ENCODE measurements at places on chromosomes 7 and 10.

GRCh38 chr7:100475549-100475948 lies 3.5 kb downstream of the TSC22D4 start:
- DNase-seq, result peak; percentile 38

- DNase-seq, result peak; percentile 27
Measured at GRCh38 chr10:99531026-99531695, 1.6 kb upstream of the NKX2-3 start.

DNA sequence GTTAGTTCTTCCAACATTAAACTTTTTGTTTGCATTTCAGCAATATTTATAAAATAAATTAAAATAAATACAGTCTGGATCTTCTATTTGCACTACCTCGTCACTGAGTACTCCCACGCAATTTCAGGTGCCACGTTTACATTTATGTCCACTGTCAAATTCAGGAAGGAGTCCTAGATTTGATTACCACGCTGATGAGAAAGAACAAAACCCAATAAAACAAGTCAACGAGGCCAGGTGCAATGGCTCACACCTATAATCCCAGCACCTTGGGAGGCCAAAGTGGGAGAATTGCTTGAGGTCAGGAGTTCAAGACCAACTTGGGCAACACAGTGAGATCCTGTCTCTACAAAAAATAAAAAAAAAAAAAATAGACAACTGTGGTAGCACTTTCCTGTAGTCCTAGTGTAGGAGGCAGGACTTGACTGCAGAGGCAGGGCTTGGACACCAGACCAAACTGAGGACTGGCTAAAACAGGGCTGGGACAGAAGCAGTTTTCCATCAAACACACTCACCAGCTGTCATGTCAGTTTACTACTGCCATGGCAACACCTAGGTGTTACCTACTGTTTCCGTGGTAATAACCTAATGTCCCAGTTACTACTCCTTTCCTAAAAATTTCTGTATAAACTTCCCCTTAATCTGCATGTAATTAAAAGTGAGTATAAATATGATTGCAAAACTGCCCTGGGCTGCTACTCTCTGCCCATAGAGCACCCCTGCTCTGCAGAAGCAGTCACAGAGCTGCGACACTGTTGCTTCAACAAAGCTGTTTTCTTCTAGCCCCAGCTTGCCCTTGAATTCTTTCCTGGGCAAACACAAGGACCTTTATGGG lies 341.7 kb downstream of the PARD3 start:
- DNase-seq, result no peak

GRCh38 chr10:9357471-9357870 lies 1303.0 kb downstream of the GATA3 start:
- DNase-seq, result no peak

DNA sequence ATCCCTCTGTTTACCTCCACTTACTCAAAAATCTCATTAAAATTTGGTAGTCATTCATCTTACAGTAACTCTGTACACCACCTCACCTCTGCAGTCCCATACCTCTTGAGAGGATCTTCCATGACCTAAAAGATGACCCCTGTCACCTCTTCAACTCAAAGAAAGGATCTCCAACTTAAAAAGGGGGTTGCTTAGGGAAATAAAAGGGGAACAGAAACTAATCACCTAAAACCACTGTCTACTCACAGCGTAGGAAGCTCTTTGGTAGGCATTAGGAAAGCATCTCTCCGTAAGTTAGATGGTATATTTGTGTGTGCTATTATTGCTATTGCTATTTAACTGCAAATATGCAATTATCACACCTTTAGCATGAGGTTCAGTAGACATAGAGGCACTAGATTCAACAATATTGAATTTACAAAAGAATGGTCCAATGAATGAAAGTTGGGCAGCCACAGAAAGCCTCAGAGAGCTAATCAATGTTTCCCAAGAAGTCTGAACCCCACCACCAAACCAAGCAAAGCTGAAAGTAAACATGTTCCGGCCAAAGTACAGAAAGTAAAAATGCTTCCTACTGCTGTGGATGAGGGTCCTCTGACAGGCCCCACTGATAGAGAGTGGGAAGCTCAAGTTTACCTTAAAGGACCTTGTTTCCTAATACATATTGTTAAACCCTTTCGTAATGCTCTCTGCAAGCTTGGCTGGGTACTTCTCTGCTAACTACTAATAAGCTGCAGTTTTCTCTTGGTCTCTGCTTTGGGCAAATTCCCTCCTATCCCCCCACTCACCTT lies 105.8 kb downstream of the GRM8 start:
- no peak for DNase-seq

DNA sequence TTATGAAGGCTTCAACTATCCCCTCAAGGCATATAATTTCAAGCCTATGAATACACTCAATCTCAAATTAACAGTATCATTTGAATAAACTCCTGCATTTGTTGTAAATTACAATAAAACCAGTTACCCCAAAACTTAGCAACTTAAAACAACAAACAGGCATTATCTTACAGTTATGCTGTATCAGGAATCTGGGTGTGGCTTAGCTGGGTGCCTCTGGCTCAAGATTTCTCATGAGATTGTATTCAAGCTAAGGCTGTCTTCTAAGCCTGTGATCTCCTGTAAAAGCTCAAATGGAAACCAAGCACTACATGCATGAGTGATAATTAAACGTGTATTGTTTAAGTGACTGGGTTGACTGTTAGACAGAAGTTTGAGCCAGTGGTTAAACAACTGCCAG lies 341.0 kb upstream of the PHF14 start:
- no peak for DNase-seq

- peak; percentile 14 for DNase-seq
Measured at GRCh38 chr7:120554960-120555571, 282.1 kb downstream of the KCND2 start.

GRCh38 chr10:116972131-116972530 lies 32.9 kb downstream of the SHTN1 start:
- no peak for DNase-seq

GRCh38 chr10:119370111-119370741 lies 162.9 kb downstream of the GRK5 start:
- DNase-seq, result no peak

- no peak for DNase-seq
Measured at GRCh38 chr7:28362182-28362581, 50.1 kb upstream of the CREB5 start.

- DNase-seq, result no peak
Measured at GRCh38 chr10:74424565-74424964, 273.5 kb downstream of the ADK start.

GRCh38 chr7:154794147-154794780 lies 208.7 kb downstream of the PAXIP1 start:
- DNase-seq, result peak; percentile 47

- DNase-seq, result no peak
Measured at GRCh38 chr7:158355456-158356065, 232.1 kb downstream of the PTPRN2 start.

GRCh38 chr10:34343764-34344163 lies 471.3 kb downstream of the PARD3 start:
- no peak for DNase-seq

- no peak for DNase-seq
Measured at GRCh38 chr10:122733931-122734665, 34.5 kb upstream of the C10orf120 start.

DNA sequence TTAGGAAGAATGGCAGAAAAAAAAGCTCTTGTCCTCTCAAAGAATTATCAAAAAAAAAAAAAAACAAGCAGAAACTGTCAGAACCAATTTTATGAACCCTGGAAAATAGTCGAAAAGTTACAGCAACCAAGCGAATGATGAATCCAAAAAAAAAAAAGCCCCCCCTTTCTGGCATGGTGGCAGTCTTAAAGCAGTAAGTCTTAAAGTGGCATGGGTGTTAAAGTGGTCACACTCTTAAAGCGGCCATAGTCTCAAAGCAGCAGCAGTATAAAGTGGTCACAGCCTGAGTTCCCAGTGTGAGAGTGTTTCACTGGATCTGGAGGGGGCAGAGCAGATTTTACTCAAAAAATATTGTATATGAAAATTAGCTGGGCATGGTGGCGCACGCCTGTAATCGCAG lies 96.8 kb upstream of the RAB18 start:
- DNase-seq, result no peak

GRCh38 chr7:127447326-127447945 lies 54.9 kb upstream of the ZNF800 start:
- DNase-seq, result peak; percentile 57

DNA sequence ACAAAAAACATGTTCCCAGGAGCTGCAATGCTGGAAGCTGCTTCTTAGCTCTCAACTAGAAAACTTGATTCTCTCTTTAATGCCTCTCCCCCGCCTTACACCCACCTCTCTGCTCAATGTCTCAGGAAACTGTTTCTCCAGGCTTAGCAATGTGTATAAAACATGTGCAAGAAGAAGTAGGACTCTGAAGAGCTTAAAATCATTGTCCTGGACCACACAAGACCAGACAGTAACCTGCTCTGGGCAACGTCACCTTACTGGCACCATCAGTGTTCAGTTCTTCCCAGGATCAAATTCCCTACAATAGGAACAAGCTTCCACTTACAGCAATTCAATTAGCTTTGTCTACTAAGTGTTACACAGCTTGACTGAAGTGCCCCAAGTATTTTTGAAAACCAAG lies 104.9 kb downstream of the RAPGEF5 start:
- DNase-seq, result no peak

DNA sequence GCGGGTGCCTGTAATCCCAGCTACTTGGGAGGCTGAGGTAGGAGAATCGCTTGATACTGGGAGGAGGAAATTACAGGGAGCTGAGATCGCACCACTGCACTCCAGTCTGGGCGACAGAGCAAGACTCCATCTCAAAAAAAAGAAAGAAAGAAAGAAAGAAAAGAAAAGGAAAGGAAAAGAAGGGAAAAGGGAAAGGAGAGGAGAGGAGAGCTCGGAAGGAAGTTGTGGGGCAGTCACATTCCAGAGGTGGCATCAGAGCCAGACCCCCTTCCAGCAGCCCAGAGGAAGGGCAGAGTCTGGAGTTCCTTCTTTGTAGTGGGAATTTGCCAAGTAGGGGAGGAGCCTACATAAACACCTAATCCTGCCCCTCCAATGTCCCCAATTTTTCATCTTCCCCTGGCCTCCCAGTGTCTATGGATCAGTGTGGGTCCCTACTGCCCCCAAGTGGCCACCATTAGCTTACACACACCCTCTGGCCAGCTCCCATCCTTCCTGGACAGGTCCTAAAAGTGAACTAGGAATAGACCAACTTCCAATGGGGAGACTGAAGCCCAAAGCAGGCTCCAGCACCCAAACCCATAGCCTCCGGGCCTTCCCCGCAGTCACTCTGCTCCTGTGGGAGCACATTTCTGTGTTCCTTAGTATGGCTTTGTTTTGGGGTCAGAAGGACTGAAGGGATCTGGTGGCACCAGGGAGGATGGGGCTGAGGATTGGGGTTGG lies 39.6 kb upstream of the HSPB1 start:
- DNase-seq, result peak; percentile 59

- DNase-seq, result no peak
Measured at GRCh38 chr7:139341776-139342226, 664 bp downstream of the FMC1 start.

GRCh38 chr7:142301923-142302550 lies 44.2 kb upstream of the PRSS58 start:
- no peak for DNase-seq

DNA sequence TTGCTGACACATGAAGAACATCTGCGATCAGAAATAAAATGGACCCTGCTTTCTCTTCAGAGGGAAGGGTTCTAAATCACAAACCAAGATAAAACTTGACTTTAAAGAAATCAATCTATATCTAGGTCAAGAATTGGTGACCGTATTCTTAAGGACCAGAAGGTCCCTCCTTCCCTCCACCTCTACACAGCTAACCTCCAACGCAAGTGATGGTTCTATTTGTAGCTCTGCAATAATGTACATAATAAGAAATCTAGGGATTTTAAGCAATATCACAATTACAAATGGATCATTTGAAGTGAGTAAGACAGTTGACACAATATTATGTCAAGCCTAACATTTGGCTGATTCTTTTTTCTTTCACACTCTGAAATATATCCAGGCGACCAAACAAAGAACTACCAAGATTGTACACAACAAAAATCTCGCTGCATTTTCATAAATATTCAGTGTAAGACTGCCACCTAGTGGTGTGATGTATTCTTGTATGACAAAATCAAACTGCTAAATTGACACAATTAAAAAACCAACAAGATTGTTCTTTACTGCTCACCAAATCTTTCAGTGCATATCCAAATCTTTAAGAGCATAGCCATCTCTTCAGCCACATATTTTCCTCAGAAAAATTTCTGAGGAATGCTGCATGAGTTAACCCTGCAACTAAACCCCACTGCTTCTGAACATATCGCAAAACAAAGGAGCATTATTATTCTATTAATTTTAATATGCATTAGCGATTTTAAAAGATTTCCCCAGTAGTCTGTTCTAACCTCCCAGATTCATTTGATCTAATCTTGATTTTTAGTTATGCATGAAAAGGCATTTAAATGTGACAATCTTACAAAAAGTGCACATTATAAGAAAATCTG lies 44.5 kb downstream of the ICA1 start:
- no peak for DNase-seq

DNA sequence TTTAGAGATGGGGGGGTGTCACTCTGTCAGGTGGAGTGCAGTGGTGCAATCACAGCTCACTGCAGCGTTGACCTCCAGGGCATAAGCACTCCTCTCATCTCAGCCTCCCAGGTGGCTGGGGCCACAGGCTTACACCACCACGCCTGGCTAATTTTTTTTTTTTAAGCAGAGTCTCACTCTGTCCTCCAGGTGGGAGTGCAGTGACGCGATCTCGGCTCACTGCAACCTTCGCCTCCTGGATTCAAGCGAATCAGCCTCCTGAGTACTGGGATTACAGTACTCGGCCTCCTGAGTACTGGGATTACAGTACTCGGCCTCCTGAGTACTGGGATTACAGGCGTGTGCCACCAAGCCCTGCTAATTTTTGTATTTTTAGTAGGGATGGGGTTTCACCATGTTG lies 23.6 kb upstream of the PPIA start:
- DNase-seq, result no peak

GRCh38 chr7:129334473-129334872 lies 99.8 kb upstream of the STRIP2 start:
- no peak for DNase-seq

DNA sequence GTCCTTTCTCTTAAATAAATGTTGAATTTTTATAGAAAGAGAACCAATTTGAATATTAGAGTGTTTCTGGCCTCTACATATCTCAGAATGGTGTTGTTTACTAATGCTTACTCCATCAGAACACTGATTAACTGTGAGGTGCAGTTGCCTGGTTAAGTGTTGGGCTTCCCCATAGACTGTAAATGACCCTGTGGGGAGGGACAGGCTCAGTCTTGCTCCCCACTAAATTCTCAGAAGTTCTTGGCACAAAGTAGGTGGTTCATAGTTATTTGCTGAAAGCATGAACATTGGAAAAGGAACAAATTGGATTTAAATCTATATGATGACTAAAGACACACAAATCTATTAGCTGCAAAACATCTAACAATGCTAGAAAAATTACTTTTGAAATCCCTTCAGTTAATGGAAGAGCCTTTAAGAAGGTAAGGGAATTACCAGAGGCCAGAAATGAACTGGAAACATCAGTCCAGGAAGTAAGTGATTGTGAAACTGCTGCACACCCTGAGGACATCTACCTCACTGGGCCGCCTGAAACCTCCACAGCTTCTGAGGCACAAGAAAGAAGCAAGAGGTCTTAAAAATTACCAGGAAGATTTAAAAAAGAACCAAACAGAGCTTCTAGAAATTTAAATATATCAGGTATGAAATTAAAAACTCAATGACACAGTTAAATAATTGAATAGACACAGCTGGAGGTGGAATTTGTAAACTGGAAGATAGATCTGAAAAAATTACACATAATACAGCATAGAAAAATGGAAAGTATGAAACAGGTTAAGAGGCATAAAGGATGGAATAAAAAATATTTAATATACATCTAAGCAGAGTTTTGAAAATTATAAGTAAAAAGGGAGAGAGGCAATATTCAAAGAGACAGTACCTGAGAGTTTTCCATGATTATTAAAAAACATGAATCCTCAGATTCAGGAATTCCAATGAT lies 17.8 kb upstream of the COMTD1 start:
- no peak for DNase-seq

GRCh38 chr10:7365027-7365745 lies 45.6 kb downstream of the SFMBT2 start:
- no peak for DNase-seq

Data from stimulated activated CD4-positive, alpha-beta T cell treated with anti-CD3 and anti-CD28 coated beads, Interleukin-15, amount 100 ng/mL, for 24 hours (primary cell).